Cardiac muscle cell (in vitro differentiated cells and primary cell): ENCODE measurements at places on chromosomes 6 and 20. TPM values are rescaled to one million over a fixed set of nuclear protein-coding genes. Genes with fewer than 3 reads are reported as not detected.

Gene BMP5
- 127 and 155 TPM in 2 replicates for polyA plus RNA-seq

Gene BCKDHB
- polyA plus RNA-seq, result 36.1 and 37.4 TPM in 2 replicates

Gene OPN5
- not detected in 2 replicates for polyA plus RNA-seq

Gene MBOAT1
- 7.5 and 10.2 TPM in 2 replicates for polyA plus RNA-seq

Gene KCNK16
- not detected in 2 replicates for polyA plus RNA-seq

Gene SLC24A3
- 1.4 and 1.6 TPM in 2 replicates for polyA plus RNA-seq

Gene SIM1
- polyA plus RNA-seq, result not detected in 2 replicates

Gene E2F3
- polyA plus RNA-seq, result 11.1 and 16.5 TPM in 2 replicates

Gene MAP7
- polyA plus RNA-seq, result 4.1 and 8.0 TPM in 2 replicates

Gene TCF15
- polyA plus RNA-seq, result 2.4 and 3.0 TPM in 2 replicates

Gene SALL4
- 13.6 and 24.0 TPM in 2 replicates for polyA plus RNA-seq

Gene SLC12A5
- 17.1 and 27.9 TPM in 2 replicates for polyA plus RNA-seq

Gene TNFAIP3
- 7.9 and 11.5 TPM in 2 replicates for polyA plus RNA-seq

Gene SLC26A8
- polyA plus RNA-seq, result 0.37 TPM in 1 of 2 replicates, not detected in the other

Gene REM1
- polyA plus RNA-seq, result not detected in 2 replicates

Gene NPEPL1
- 58.4 and 81.2 TPM in 2 replicates for polyA plus RNA-seq

Gene CITED2
- 34.9 and 76.6 TPM in 2 replicates for polyA plus RNA-seq

Gene KCNG1
- 34.1 and 60.1 TPM in 2 replicates for polyA plus RNA-seq

Gene CNBD2
- polyA plus RNA-seq, result 0.82 TPM in 1 of 2 replicates, not detected in the other

Gene ANGPT4
- polyA plus RNA-seq, result 0.15 TPM in 1 of 2 replicates, not detected in the other

Gene ATP9A
- 11.3 and 13.2 TPM in 2 replicates for polyA plus RNA-seq

Gene WFDC2
- 7.5 and 8.5 TPM in 2 replicates for polyA plus RNA-seq

Gene TNNC2
- 62.4 and 96.3 TPM in 2 replicates for polyA plus RNA-seq

Gene SYTL3
- polyA plus RNA-seq, result 11.4 and 15.9 TPM in 2 replicates

Gene FITM2
- polyA plus RNA-seq, result 11.6 and 12.9 TPM in 2 replicates

Gene LTA
- polyA plus RNA-seq, result not detected in 2 replicates

Gene PRL
- polyA plus RNA-seq, result not detected in 2 replicates

Gene FRK
- 0.45 and 1.0 TPM in 2 replicates for polyA plus RNA-seq
